ENCODE measurements at places on chromosomes 7 and 10.

- DNase-seq = no peak
These were observed 50.4 kb downstream of the DYNC1I1 start for GRCh38 chr7:95822717-95823116.

GRCh38 chr10:971613-972012 lies 16.6 kb upstream of the GTPBP4 start:
- DNase-seq = no peak

DNA sequence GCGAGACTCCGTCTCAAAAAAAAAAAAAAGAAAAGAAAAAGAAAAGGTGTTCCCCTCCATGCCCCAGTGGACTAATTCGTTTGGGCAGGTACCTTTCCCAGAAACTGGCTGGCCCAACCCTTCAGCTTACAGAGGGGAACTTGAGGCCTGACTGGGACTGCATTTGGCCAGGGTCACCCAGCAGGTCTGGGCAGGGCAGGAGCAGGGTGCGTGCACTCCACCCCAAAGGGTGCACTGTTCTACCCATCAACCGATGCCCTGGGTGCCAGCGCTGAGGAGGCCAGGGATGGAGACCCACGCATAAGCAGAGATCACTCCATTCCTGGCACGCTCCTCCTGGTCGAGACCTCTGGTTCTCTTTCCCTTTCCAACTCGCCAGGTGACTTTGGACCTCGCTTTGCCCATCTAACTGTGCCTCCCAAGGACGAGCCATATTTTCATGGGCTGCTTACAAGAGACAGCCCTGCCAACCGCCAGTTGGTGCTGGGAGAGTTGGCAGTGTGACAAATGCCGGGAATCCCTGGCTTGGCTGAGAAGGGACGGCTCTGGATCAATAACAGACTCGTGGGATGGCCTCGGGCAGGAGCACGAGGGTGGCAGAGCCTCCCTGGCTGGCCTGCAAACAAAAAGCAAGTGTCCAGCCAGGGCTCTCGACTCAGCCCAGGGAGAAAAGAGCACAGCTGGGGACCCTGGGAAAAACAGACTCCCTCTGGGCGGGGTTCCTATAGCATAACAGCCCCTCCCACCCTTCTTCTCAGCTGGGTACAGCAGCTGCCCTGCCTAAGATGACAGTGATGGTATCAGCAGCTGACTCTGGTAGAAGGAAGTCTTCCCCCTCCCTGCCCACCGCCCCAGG lies 7.9 kb downstream of the HSPB1 start:
- DNase-seq = no peak

DNA sequence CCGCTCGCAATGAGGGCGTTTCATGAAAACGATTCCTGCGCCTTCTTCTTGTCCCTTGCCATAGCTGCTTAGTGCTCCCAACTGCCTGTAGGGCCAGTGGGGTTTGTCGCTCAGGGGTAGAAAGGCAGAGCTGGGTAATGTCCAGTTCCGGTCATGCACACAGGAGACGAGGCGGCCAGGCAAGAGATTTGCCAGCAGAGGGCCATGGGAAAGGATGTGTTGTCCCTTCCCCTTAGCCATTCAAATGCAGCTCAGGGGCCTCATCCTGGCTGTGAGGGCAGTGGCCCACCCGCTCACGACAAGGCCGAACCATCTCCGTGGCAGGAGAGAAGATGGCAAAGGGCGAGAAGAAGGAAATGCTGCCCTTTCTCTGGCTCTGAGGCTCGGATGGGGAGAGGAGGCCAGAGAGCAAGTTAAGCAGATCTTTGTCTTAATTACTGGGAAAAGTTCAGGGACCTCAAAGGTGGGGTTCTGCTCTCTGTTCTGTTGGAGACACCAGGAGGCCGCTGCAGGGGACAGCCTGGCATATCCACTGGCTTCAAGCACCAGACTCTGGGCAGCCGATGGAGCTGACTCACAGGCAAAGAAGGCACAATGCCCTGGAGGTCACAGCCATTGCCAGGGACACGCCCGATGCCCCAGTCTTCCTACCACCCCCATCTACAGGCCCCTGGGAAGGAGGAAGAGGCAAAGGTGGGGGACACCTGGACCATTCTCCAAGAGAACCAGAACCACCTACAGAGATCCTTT lies 534.8 kb upstream of the MGMT start:
- no peak for DNase-seq

DNA sequence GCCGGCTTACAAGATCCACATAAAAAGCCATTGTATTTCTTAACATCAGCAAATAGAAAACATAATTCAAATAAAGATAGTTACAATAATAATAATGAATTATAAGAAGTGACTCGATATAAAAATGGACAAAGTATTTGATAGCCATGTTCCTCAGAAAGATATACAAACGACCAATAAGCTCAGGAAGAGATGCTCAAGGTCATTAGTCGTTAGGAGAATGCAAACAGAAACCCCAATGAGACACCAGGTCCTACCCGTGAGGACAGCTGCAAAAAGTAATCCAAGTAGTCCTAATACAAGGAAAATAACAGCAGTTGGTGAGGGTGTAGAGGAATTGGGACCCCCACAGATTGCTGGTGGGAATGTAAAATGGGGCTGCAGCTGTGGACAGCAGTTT lies 54.2 kb upstream of the INPP5A start:
- DNase-seq = no peak

DNA sequence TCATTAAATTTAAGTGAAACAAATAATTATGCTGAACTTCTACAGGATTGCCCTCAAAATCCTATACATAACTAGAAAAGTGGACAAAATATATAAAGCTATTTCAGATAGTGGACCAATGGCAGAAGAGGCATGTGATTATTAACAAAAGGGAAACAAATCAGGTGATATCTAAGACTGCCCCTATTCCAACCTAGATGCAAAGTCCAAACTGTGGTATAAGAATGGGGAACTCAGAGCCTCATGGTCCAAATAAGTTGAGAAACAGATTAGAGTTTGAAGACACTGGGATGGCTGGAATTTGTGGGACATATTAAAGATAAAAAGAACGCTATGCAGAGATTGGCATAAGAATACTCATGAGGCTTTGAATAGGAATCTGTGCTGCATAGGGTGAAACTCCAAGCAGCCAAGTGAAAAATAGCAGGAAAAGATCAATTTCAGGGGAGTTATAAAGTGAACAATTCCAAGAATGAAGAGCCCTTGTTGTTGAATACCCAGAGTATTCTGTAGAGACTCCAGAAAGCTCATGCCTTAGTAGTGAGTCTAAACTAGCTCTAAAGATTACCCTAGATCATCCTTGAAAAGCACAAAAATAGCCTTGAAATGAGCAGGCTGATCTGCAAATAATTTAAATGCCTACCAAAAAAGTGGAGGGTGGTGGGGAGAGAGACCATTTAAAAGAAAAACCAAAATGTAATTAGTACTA lies 152.4 kb downstream of the IMMP2L start:
- DNase-seq = no peak

- no peak for DNase-seq
These were observed 103.1 kb upstream of the AFAP1L2 start for GRCh38 chr10:114507449-114507848.

- no peak for DNase-seq
These were observed at the start of gene GPER1 for GRCh38 chr7:1087952-1088920. TSS of gene GPER1 (plus strand) at chr7:1088113. CDS start at chr7:1091729, 3,616 bp downstream.

DNA sequence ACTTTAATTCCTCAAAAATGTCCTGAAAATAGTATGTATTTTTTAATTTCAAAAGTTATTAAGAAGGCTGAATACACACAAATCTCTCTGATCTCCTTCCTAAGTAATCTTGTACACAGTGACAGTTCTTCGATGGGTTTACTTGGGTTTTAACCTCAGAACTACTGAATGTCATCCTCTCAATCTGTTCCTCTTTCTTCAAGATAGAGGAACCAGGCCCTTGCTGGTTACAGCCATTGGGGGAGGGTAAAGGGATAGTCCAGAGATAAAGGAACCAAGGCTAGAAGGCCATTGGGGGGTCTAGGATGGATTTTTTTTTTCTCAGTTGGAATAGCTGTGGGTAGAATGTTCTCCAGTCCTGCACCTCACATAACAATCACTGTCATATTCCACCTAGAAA lies 224.9 kb downstream of the SKIDA1 start:
- DNase-seq = no peak

GRCh38 chr10:88920986-88921593 lies 31.5 kb downstream of the ACTA2 start:
- no peak for DNase-seq

DNA sequence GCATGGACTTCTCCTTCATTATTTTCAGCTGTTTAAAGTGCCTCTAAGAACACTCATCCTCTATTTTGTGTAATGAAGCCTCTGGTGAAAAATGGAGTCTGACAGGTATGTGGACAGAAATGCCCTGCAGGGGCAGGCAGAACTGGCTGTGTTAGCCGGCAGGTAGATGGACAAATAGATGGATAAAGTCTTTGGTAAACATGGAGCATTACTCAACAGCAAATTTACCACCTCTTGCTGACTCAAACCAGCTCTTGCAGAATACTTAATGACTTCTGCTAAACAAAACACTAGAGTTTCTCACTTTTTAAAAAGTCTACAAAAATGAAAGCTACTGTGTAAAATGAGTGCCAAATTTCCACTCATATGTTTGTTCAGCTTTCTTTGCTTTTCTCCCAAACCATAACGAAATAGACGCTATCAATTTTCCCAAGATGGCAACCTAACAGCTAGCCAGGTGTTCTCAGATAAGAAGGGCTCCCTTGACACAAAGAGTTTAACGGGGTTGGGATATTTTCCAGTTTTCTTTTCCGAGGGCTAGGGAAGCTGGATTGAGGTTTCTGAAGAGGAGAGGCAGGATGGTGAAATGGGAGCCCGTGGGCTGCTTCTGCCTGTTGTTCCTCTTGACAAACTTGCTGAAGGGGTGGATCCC lies 71.9 kb upstream of the HABP2 start:
- DNase-seq = no peak

DNA sequence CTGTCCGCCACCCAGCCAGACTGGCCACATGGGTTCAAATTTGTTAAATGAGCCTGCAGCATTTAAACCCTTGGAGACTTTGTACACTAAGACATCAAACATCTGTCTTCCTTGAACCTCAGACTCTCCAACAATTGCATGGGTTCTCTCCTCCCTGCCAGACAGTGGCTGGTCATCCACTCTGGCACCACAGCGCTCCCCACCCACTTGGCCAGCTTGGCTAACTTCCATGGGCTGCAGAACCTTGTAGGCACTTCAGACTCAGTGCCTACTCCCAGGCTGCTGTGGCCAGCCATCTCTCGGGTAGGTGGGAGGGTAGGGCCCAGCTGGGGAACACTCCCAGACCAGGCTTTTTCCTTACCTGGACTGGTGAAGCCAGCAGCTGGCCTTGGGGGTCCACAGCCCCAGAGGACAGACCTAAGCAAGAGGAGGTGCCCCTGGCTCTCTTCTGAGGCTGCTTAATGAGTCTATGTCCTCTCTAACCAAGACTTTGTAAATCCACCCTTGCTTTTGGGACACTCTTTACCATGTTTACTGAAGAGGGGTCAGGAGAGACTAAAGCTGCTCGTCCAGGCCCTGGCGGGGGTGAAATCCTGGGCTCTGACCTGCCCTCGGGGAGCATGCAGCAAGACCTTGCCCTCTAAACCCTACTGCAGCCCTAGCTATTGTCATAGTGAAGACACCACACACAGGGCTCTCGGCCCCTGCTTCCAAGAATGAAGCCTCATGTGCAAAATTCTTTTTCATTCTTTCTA lies 82.7 kb downstream of the ARHGAP22 start:
- DNase-seq = no peak

GRCh38 chr10:7788639-7789286 lies 786 bp downstream of the ATP5F1C start:
- DNase-seq = no peak
